ENCODE measurements at places on chromosomes 4 and X.

- H3K4me1 ChIP-seq, result no peaks in the 10 kb centered on the region
- H3K36me3 ChIP-seq, result no peaks in the 10 kb centered on the region
- DNase-seq, result no peak
- H3K27ac ChIP-seq, result no peak overlapping the region
- no peak overlapping the region for H3K4me3 ChIP-seq
Observed at GRCh38 chr4:79046016-79046592, 106.9 kb upstream of the PAQR3 start.

GRCh38 chr4:108930186-108930585, 167.3 kb upstream of the ETNPPL start:
- H3K4me1 ChIP-seq, result peaks cover 3% of the 10 kb centered on the region
- no peaks in the 10 kb centered on the region for H3K36me3 ChIP-seq
- no peak overlapping the region for H3K4me3 ChIP-seq
- peaks cover 7% of the 10 kb centered on the region for H3K27me3 ChIP-seq

DNA sequence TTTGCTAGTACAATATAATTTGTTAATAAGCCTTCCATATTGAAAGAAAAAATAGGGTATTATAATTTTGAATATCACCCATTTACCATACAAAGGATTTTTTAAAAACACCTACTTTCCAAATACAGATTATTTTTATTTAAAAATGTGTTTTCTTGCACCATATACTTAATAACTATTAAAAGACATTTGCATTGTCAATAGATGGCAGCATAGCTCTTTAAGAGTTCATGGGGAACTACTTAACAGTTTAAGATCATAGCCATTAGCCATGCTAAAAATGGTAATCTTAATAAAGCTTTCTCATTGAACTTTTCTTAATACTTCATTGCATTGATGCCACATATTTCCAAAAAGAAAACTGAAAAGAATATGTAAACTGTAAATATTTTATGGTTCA, 1995.9 kb downstream of the C4orf33 start:
- H3K36me3 ChIP-seq, result no peaks in the 10 kb centered on the region
- no peak overlapping the region for H3K4me3 ChIP-seq
- no peaks in the 10 kb centered on the region for H3K4me1 ChIP-seq
- H3K27ac ChIP-seq, result no peak overlapping the region
- DNase-seq, result no peak

- H3K27ac ChIP-seq, result no peak overlapping the region
- no peaks in the 10 kb centered on the region for H3K36me3 ChIP-seq
- DNase-seq, result no peak
- peaks cover 16% of the 10 kb centered on the region for H3K27me3 ChIP-seq
Observed at GRCh38 chr4:89379511-89380044, 72.0 kb upstream of the GPRIN3 start.

DNA sequence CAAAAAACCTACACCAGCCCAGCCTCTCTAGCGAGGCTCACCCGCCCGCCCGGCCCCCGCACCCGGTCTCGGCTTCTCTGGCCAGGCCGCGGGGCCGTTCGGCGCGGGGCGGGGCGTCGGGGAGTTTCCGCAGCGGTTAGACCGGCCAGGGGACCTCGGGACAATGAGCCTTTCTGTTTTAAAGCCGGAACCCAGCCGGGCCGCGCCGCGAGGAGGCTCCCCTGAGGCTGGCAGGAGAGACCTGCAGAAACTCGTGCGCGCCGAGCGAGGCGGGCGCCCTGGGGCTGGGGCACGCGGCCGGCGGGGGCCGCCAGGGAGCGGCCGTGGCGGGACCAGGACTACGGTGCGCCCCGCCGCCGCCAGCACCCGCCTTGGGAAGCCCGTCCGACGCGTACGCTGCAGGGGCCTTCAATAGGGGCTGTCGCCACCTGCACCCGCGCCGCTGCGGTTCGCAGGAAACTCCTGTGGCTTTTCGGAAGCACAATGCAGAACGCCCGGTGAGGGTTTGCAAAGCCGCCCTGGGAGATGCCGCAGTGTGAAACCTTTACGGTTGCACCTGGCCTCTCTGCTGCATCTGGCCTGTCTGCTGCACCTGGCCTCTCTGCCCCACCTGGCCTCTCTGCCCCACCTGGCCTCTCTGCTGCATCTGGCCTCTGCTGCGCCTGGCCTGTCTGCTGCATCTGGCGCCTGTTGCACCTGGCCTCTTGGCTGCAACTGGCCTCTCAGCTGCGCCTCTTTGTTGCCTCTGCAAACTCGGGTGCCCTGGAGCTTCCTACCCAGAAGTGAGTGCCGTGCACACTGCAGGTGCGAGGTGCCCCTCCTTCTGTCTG, 63.9 kb downstream of the TRAPPC11 start:
- no peaks in the 10 kb centered on the region for H3K36me3 ChIP-seq
- DNase-seq, result peak; percentile 46
- peak overlapping the region; percentile 83 for H3K4me3 ChIP-seq
- H3K27ac ChIP-seq, result no peak overlapping the region
- H3K4me1 ChIP-seq, result peaks cover 10% of the 10 kb centered on the region
- H3K27me3 ChIP-seq, result peaks cover 27% of the 10 kb centered on the region

DNA sequence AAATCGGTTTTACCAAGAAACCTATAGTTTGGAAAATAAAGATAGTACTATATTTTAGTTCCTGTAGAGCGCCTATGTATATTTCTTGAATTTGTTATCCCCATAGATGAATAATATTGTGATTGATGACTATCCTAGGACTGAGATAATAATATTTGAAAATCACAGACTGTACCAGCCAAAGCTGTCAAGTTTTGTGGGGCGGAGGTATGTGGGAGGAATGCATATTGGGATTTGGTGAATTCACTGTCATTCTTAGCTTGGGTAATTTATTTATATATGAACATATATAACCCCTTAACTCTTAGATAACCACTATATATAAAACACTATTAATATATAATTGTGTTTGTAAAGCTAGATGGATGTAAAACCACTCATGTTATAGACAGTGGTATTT, 205.5 kb upstream of the ARSJ start:
- H3K27ac ChIP-seq, result no peak overlapping the region
- no peak overlapping the region for H3K4me3 ChIP-seq
- H3K4me1 ChIP-seq, result no peaks in the 10 kb centered on the region
- DNase-seq, result no peak

GRCh38 chrX:148501386-148502066, 1.1 kb downstream of the AFF2 start:
- peaks cover 6% of the 10 kb centered on the region for H3K4me1 ChIP-seq
- H3K27me3 ChIP-seq, result peaks cover 17% of the 10 kb centered on the region
- peak overlapping the region; percentile 84 for H3K4me3 ChIP-seq
- no peaks in the 10 kb centered on the region for H3K36me3 ChIP-seq
- no peak overlapping the region for H3K27ac ChIP-seq

DNA sequence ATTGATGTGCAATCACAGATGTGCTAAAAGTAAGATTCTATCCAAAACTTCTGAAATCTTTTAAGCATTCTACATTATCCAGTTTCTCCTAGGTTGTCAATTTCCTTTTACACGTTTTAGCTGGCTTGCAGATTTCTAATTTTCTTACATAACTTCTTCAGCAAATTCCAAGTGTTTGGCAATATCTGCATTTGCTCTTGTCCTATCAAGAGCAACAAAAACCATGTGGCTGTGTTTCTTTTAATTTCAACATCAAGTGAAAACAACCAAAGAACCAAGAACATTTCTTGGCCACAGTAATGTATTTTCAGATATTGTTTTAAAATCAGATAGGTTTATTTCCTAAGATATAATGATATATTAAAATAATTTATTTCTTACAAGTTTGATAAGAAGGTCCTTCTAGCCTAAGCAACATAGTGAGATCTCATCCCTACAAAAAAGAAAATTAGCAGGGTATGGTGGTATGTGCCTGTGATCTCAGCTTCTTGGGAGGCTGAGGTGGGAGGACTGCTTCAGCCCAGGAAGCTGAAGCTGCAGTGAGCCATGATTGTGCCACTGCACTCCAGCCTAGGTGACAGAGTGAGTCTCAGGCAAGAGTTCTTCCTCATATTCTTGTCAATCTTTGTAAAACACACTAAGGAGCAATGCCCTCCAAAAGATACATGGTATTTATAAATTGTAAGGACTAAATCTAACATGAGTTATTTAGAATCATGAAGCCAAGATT, 131.4 kb upstream of the NAP1L5 start:
- H3K36me3 ChIP-seq, result no peaks in the 10 kb centered on the region
- peaks cover 4% of the 10 kb centered on the region for H3K27me3 ChIP-seq
- no peak for DNase-seq
- H3K4me3 ChIP-seq, result no peak overlapping the region
- H3K4me1 ChIP-seq, result peaks cover 7% of the 10 kb centered on the region
- H3K27ac ChIP-seq, result no peak overlapping the region

GRCh38 chr4:1806223-1806564, 13.1 kb downstream of the FGFR3 start:
- H3K27ac ChIP-seq, result no peak overlapping the region
- no peaks in the 10 kb centered on the region for H3K27me3 ChIP-seq
- DNase-seq, result no peak
- H3K36me3 ChIP-seq, result no peaks in the 10 kb centered on the region
- no peak overlapping the region for H3K4me3 ChIP-seq
- H3K4me1 ChIP-seq, result no peaks in the 10 kb centered on the region

DNA sequence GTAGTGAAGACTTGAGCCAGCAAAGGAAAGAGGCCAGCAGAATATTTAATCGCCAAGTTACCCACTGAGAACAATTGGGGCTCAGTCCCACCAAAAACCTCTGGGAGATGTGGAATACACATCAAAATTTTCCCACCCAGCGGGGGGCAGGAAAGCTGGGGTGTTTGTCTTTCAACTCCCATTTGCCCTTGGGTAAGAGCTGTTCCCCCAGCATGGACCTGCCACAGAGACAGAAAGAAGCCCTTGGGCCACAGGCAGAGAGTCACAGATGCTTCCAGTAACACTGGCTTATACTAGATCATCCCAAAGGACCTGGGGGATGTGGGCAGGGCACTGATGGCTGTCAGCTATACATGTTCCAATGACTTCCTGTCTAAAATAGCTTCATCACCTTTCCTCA, 18.9 kb upstream of the FBXW7 start:
- peaks cover 38% of the 10 kb centered on the region for H3K4me1 ChIP-seq
- H3K27me3 ChIP-seq, result no peaks in the 10 kb centered on the region
- H3K36me3 ChIP-seq, result peaks cover 4% of the 10 kb centered on the region

- DNase-seq, result no peak
- no peak overlapping the region for H3K4me3 ChIP-seq
- no peaks in the 10 kb centered on the region for H3K27me3 ChIP-seq
- no peaks in the 10 kb centered on the region for H3K36me3 ChIP-seq
- H3K27ac ChIP-seq, result no peak overlapping the region
- no peaks in the 10 kb centered on the region for H3K4me1 ChIP-seq
Observed at GRCh38 chr4:157005831-157006230, 34.2 kb upstream of the PDGFC start.

DNA sequence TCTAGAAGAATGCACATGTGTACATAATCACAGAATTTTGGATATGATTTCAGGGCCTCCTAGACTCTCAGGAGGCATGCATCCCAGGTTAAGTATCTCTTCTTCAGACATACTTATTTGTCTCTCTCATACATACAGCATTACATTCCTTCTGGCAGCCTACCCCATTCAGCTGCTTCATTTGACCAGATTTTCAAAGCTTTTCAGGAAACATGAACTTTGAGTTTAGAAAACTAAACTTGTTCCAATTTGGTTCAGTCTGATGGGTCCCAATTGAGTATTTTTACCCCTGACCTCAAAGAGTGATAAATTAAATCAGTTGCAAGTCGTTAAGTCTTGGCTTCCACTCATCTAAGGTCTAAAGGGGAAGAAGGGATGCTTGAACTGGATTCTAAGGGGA, 330.9 kb downstream of the ARHGAP24 start:
- no peaks in the 10 kb centered on the region for H3K27me3 ChIP-seq
- no peak overlapping the region for H3K27ac ChIP-seq
- DNase-seq, result no peak
- H3K36me3 ChIP-seq, result no peaks in the 10 kb centered on the region

GRCh38 chrX:38803243-38803587, 2.0 kb downstream of the MID1IP1 start:
- H3K4me1 ChIP-seq, result peaks cover 17% of the 10 kb centered on the region
- peak overlapping the region; percentile 95 for H3K27ac ChIP-seq
- peak overlapping the region; percentile 96 for H3K4me3 ChIP-seq
- DNase-seq, result no peak
- no peaks in the 10 kb centered on the region for H3K27me3 ChIP-seq
- peaks cover 42% of the 10 kb centered on the region for H3K36me3 ChIP-seq

DNA sequence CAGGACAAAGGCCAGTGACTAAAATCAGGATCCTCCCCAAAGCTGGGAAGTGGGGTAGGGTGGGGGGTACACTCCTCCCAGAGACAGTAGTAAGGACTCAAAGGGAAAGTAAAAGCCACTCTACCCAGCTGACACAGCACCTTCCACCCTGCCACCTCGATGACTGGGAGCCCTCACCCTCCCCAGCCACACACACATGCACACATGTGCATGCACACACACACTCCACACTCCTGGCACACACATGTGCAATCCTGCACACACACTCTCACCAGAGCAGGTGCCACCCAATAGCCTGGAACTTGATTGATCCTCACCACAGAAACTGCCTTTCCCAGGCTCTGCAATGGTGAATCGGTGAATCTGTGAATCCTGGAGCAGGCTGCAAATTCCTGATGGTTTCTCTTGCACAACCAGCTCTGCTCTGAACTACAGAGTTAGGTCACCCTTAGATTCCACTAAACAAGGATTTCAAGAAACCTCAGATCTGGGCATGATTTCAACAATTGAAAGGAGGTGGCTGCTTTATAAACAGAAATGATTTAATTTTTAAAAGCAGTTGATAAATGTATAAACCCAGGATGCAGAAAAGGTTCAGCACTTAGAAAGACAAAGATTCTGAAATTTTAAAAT, 21.5 kb downstream of the AMOT start:
- no peak for DNase-seq
- H3K27me3 ChIP-seq, result no peaks in the 10 kb centered on the region
- H3K4me3 ChIP-seq, result no peak overlapping the region
- H3K27ac ChIP-seq, result no peak overlapping the region

DNA sequence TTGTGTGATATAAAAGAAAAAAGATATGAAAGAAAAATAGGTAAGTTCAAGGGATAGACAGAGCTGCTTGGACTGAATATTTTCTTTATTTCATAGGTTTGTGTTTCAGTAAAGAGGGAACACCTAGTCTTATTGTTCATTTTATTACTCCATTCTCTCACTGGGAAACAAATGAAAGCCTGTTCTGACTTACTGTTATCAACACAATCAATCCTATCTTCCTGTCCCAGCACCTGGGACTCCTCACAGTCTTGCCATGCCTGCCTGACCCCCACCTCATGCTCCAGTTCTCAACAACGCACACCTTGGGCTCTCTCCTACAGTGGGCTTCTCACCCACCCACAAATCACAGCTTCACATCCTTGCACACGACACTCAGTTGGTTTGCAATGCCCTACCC, 189.5 kb downstream of the PRDM5 start:
- H3K4me1 ChIP-seq, result peaks cover 10% of the 10 kb centered on the region
- H3K27ac ChIP-seq, result no peak overlapping the region
- H3K4me3 ChIP-seq, result no peak overlapping the region
- H3K27me3 ChIP-seq, result peaks cover 13% of the 10 kb centered on the region
- H3K36me3 ChIP-seq, result no peaks in the 10 kb centered on the region
- no peak for DNase-seq

DNA sequence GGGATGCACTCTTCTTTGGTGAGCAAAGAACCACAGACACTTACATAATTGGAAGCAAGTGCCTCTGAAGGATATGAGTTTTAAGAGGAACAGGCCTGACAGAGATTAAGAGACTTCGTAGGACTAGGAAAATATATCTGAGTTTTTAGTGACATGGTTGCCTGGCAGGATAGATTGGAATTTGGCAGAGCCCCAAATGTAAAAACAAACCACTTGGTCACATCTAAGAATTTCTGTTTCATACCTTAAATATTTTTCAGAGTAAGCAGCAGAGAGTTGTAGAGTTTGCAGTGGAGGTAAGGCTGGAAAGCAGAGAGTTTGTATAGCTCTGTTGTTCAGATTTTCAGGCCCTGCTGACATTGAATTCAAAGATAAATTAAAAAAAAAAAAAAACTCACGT, 150.1 kb upstream of the MAGEB2 start:
- no peak overlapping the region for H3K4me3 ChIP-seq
- H3K4me1 ChIP-seq, result no peaks in the 10 kb centered on the region
- H3K27ac ChIP-seq, result no peak overlapping the region
- no peaks in the 10 kb centered on the region for H3K36me3 ChIP-seq
- no peaks in the 10 kb centered on the region for H3K27me3 ChIP-seq

Measured in T-helper 2 cell treated with Interferon-gamma antibody and Interleukin-4, amounts not matched to agents 5 μg/mL and 100 μg/mL, for 36 hours (primary cell).